ENCODE measurements at places on chromosomes 12 and 14.
A peak's percentile ranks its signal among the peaks of the same experiment; 100 is the strongest.

DNA sequence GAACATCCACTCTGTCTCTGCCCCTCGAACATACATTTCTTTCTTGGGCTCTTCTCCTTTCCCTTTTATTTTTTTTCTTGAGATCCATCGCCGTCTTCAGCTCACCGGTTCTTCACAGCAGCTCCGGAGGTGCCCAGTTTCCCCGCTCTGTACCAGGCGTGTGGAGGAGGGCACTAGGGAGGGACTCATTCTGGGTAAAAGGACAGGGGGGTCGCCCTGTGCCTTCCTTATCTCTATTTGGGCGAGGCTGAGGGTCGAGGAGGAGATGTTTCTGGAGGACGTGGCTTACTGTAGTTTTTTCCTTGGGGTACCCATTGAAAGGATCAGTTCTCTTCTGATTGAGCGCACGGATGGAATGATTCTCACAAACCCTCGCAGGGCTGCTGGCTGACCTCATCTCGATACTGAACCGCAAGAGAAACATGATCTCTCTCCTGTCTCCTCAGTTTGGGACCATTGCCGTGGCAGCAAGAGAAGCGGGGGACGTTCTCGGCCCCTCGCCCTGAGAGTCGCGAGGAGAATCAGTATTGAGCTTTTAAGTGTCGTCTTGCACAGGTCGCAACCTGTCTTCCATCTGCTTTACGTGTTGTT is 386 bp downstream of the LIN52 start:
- DNase-seq = no peak

- no peak for DNase-seq
Measured at GRCh38 chr14:68976160-68977067, 2.7 kb downstream of the ACTN1 start.

DNA sequence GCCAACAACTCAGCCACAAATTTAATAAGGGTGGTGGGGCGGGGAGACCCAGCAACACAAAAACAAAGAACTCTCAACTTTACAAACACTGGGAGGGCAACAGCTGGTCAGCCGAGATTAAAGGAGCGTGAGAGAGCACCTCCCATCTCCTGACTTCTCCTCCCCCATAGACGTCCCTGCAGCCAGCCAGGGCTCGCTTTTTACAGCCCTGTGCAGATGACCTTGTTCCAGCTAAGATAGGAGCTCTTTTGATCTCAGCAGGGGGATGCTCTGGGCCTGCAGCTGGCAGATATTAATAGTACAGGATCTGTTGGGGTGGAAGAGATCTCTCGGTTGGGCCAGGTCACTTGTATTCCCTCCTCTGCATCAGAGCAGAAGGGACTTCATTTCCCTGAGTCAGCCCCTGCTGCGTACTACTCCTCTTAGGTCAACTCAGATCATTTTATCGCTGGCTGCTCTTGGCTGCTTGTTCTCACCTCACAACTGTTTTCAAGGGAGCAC is 475.8 kb downstream of the RAD51B start:
- DNase-seq = no peak

DNA sequence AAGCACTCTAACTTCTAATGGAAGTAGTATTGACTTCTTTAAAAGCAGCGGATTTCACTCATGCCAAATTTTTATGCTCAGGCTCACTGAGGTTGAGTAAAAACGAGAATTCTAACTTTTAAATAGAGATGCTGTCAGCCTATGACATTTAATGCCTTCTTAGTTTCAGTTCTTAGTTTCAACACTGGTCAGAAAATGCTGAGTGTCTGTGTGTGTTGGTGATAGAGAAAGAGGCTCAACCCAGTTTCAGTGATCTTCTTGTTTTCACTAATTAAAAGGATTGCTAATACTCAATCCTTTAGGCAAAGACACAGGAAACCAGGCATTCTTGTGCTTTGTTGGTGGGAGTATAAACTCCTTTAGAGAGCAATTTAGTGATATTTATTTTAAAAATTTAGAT is 31.0 kb downstream of the PEBP1 start:
- DNase-seq = no peak

- DNase-seq = no peak
Measured at GRCh38 chr12:96570579-96570978, 81.2 kb downstream of the CFAP54 start.

- DNase-seq = no peak
Measured at GRCh38 chr12:122085591-122085990, 7.0 kb downstream of the MLXIP start.

DNA sequence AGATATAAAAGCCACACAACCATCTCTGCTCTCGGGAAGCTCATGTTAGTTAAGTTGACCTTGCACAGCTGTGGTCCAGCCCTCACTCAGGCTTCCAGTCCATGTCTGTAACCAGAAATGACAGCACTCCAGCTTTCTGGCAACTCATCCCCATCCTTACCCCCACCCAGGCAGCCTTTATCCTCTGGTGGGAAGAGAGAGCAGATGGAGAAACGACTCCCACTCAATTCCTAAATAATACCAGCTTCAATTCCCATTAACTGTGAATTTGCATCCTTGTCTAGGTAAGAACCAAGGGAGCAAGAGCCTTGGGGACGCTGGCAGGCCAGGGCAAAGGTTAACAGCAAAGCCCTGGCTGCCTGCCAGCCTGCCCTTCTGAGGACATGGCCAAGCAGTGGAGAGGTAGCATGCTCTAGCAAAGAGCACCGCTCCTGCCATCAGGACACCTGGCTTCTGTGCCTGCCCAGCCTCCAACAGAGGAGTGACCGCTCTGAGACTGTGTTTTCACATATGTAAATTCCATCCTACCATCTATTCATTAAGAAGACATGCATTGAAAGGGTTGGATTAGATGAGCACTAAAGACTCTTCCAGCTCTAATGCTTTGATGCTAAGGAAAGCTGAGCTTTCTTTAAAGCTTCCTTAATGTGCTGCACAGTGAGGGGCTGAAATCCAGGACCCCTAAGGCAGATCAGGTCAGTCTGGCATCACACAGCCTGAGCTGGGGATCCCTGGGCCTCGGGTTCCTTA is 236.1 kb downstream of the GRIN2B start:
- no peak for DNase-seq

DNA sequence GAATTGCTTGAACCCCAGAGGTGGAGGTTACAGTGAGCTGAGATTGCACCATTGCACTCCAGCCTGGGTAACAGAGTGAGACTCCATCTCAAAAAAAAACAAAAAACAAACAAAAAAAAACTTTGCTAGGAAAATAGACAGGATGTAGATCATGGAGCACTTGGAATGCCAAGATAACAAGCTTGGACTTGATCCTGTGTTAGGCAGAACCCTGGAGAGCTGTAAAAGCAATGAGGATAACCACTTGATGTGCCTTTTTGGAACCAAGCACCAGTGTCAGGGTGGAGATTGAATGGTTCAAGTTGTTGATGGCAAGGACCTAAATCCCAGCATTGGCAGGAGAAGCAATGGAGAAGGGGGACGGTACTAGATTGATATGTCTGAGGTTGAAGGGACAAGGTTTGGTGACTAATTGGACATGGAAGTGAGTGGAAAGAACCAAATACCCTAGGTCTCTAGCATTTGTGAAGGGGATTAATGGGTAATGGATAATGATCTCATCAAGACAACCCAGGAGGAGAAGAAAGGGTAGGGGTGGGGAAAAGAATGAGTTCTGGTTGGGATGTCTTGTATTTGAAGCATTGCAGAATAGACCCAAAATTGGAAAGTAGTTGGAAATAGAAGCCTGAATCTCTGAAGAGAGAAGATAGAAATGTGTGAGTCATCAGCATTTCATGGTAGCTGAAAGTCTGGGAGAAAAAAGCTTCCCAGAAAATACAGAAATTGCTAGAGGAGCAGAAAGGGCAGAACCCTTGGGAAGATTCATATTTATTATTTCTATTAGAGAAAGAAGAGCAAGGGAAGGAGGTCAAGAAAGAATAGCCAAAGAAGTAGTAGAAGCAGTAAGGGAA is 176.7 kb downstream of the NUAK1 start:
- no peak for DNase-seq

DNA sequence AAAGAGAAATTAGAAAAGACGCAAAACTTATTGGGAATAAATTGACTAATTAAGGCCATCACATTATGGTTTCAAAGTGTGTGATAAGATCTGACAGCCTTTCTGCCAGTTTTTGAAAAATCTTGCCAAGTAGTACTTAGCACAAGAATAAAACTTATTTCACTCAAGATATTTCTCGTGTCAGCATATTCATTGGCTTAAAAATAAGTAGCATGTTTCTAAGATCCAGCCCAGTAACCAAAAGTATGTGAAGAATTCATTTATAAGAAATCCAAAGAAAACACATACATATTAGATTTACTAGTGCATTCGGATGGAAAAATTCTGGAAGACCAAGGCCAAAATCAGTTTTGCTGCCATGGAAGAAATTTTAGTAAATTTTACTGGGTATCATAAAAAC is 1135.0 kb downstream of the GALC start:
- DNase-seq = no peak

GRCh38 chr12:123150275-123150743 is 581 bp downstream of the PITPNM2 start:
- no peak for DNase-seq

GRCh38 chr12:130589540-130590317 is 126.4 kb downstream of the RIMBP2 start:
- DNase-seq = no peak

- peak; percentile 38 for DNase-seq
Measured at GRCh38 chr12:107515446-107515958, 170.1 kb upstream of the PWP1 start.

DNA sequence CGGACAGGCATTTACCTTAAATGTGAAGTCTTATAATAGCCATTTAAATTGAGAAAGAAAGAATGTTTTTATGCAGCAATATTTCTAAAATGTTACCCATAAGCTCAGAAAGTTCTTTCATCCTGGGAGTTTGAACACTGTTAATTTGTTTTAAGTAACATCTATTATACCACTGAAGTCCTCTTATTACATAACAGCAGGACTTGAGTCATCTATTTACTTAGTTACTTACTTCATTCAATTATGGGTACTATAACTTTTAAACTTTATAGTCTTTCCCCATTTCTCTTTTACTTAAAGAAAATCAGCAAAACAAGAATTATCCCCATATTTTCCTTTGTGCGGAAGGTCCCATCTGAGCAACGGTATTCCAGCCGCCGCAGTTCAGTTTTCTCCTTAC is 473.1 kb downstream of the ETNK1 start:
- DNase-seq = no peak

DNA sequence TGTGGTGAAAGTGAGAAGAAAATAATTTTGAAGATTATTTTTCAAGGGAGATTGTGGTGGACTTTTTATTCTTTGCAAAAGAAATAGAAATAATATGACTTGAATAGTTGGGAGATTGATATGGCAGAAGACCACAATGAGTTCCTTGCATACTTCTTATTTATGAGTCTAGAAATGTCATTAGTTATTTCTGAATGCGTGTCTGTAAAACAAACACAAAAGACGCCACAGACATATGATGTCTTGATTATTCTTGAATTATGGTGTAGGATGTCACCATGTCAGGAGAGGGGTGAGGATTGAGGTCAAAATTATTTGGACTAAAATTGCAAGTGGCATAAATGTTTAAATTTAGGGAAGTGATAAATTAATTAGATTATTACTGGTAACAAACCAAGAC is 440.7 kb upstream of the PDE3A start:
- no peak for DNase-seq

- no peak for DNase-seq
Measured at GRCh38 chr12:50556273-50556672, 51.5 kb downstream of the DIP2B start.

DNA sequence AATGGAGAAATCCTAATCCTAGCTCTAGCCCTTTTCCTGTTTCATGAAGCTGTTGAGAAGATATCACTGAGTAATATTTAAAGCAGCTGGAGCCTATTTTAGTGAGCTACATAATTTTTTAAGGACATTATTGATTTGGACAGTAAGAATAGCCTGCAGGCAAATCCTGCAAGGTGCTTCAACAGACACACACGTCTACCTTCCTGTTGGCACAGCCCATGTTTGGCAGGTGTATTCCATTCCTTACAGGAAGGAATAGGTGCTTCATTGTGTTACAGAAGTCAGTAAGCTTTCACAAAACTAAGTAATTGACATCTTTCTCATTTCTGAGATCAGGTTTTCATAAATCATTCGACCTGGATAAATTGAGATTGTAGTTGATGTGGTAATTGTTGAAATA is 50.6 kb downstream of the FOXA1 start:
- DNase-seq = no peak

DNA sequence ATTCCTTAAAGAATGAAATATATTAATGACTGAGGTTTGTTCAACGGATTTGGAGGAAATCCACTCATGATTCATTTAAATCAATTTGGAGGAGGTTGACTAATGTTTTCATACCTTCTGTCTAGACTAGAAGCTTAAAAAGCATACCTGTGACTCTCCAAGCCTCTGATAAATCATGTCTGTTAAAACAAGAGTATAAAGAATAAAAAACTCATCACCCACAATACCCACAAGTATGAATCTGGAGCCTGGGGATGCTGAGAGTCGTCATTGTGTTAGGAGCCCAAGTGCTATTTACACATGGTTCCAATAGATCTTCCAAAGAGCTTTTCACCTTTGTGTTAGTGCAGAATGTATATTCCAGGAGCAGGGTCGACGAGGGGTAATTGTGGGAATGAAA is 86.8 kb upstream of the ADAMTS20 start:
- no peak for DNase-seq

- no peak for DNase-seq
Measured at GRCh38 chr12:32149489-32149888, 42.8 kb downstream of the BICD1 start.

DNA sequence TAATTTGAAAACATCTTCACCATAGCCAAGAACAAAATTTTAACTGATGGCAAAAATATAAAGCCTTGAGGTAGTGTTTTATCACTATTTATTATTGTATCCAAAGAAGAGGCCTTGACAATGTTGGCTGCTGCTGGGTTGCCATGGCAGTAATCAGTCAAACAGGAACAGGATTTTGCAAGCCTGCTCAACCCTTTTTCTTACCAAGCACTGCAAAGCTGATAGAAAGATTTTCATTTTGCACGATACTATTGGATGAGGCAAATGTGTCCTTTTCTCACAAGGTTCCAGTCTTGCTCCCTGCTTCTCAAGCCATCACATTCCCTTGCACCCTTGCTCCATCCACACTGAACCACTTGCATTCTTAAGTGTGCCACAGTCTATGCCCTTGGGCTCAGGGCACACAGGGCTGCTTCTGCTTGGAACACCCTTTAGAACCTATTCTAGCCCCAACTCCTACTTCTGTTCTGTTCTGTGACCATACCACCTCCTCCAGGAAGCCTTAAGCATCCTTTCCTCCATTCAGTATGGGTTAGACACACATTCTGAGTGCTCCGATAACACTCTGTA is 76.5 kb upstream of the AMIGO2 start:
- DNase-seq = no peak

DNA sequence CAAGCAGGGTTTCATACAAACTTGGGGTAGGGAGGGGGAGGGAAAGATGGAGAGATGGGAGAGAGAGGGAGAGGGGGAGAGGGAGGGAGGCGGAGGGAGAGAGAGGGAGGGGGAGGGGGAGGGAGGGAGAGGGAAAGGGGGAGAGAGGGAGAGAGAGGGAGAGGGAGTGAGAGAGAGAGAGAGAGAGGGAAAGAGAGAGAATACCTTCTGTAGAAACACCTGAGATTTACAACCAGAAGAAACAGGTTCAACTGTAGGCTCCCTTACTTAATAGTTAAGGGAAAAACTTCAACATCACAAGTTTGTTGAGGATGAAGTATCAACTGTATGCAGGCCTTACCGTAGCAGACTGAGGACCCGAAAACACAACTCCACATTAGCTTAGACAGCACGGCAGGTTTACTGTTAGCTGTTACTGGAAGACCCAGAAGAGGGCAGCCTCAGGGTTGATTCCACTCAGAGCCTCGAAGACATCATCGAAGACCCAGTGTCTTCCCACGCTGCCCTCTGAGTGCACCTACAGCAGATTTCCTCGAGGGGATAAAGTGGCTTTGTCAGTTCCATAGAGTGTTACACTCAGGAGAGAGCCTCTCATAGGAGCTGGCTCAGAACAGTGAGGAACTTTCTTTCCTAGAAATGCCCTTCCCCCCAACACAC is 72.4 kb downstream of the NT5DC3 start:
- DNase-seq = no peak
